ENCODE measurements at places on chromosomes 6 and 20.

DNA sequence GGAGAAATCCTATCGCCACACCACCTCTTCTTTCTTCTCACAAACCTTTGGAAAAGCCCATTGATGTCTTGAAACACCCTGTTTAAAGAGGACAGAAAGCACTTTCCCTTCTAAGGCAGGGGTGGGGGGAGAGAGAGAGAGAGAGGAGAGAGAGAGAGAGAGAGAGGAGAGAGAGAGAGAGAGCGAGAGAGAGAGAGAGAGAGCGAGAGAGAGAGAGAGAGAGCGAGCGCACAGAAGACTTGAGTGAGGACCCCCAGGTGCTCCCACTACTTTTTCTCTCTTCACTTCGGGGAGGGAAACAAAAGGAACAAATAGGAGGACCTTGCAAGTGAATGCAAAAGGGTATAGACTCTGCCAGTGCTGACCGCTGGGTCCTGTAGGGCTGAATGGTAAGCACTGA is 52.4 kb downstream of the TIAM2 start:
- no peak for DNase-seq

DNA sequence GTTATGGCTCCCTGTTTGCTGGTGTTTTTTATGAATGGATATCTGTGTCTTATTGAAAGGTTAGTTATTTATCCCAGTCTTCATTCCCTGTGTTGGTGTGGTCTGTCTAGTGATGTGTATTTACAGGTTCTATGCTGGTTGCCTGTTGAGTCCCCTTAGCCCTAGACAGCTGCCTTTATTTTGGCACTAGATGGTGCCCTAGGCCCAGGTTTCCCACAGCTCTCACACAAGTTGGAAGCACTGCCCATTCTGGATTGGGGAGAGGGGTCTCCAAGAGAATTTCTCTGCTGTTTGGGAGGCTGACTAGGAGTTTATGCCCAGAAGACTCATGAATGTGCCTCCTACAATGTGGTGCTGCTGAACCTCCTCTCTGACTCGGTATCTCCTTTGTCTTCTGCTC is 12.4 kb downstream of the GRM1 start:
- DNase-seq = no peak

GRCh38 chr20:9515214-9515585 is 810 bp downstream of the LAMP5 start:
- DNase-seq = no peak

DNA sequence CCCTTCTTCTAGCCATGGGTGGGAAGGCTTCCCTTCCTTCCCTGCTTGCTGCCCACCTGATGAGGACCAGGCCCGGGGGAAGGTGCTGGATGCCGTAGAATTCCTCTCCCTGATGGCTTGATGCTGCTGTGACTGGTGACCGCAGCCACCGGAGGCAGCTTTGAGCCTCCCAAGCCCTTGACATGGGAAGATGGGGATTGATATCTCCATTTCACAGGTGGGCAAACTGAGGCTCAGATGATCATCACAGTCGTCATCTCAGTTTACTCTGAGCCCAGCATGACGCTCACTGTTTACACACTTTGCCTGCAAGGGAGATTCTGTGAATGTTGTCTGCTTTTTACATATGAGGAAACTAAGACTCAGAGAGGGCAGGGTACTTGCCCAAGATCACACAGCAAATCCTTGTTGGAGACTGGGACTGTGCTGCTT is 43.9 kb downstream of the SRC start:
- no peak for DNase-seq

- no peak for DNase-seq
Observed at GRCh38 chr20:6671829-6672228, 95.7 kb upstream of the BMP2 start.

GRCh38 chr6:49826743-49827406 is 39.5 kb downstream of the CRISP1 start:
- no peak for DNase-seq

DNA sequence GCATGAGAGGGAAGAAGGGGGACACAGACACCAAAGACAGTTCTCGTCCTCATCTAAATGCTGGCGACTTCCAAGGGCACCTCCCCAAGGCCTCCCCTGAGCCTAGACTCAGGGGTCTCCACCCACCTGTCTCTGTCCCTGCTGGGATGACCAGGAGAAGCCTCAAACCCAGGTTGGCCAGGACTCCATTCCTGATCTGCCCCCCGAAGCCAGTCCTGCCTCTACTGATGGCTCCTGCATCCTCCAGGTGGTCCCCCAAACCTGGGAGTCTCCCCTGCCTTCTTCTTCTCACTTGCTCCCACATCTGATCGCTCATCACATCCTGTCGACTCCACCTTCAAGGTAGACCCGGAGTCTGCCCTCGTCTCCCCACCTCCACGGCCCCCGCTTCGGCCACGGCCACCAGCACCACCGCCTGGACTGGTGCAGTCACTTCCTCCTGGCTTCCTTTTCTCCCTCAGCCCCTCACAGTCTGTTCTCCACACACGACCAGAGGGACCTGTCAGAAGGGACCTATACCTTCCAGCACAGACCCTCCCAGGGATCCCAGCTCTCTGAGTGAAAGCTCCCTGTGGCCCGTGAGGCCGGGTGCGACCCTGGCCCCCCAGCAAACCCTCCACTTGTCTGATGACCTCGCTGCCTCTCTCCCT is 92.1 kb downstream of the CEBPB start:
- DNase-seq = no peak

GRCh38 chr6:56393615-56394612 is 146.5 kb upstream of the COL21A1 start:
- DNase-seq = no peak

DNA sequence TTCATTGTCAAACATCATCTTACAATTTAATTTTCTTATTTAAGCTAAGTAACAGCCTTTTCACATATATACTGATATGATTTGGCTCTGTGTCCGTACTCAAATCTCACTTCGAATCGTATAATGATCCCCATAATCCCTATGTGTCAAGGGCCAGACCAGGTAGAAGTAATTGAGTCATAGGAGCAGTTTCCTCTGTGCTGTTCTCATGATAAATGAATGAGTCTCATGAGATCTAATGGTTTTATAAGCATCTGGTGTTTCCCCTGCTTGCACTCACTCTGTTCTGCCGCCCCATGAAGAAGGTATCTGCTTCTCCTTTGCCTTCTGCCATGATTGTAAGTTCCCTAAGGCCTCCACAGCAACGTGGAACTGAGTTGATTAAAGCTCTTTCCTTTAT is 25.1 kb upstream of the CMTR1 start:
- no peak for DNase-seq

DNA sequence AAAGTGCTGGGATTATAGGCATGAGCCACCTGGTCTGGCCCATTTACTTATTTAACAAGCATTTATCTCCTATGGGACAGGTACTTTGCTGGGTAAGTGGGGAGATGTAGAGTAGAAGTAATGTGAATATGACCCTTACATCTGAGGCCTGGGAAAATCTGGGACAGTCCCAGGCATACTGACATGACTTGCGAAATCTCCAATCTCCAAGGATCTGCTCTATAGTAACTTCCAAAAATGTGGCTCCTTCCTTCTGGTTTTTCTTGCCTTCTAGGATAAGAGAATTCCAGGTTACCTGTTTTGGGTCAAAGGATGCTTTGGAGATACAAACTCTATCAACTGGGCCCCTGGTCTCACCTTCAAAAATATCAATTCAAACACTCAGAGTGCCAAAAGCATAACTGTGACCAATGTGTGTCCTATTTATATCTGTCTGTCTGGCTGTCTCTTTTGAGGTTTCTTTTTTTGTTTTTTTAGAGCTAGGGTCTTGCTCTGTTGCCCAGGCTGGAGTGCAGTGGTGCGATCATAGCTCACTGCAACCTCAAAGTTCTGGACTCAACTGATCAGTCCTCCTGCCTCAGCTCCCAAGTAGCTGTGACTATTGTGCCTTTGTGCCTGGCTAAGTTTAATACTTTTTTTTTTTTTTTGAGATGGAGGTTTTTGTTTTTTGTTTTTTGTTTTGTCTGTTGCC is 11.7 kb upstream of the JARID2 start:
- DNase-seq = no peak

- DNase-seq = no peak
Observed at GRCh38 chr20:23043376-23043775, 6.1 kb downstream of the THBD start.

DNA sequence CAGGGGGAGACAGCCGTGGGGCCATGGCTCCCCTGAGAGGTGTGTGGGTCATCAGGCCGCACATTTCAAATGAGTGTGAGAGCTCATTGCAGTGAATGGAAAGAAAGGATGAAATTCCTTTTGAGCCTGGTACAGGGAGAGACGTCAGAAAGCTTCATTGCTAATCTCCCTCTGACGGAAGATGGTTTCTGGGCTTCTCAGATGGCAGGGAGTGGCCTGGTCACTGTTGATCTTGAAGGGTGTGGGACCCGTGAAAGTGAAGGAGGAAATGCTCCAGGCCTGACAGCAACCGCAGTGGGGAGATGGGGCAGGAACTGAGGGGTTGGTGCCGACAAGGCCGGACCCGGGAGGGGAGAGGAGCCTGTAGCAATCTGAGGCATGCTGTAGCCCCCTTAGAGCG is 127.4 kb downstream of the MYLK4 start:
- no peak for DNase-seq

DNA sequence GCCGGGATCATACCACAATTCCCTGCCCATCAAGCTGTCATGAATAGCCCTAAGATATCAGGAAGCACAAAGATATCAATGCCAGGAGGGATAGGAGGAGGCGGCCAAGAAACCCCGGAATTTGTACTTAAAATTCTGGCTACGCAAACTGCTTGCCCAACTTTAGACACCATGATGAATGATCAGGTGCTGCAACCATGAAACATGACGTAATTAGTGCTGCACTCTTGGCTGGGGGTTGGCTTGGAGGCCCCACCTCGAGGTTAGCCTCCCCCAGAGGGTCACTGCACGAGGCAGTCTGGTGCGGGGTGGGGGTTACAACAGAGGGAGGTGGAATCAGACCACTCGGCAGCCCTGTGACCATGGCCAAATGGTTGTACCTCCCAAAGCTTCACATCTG is 8.9 kb downstream of the SIRPA start:
- DNase-seq = no peak

DNA sequence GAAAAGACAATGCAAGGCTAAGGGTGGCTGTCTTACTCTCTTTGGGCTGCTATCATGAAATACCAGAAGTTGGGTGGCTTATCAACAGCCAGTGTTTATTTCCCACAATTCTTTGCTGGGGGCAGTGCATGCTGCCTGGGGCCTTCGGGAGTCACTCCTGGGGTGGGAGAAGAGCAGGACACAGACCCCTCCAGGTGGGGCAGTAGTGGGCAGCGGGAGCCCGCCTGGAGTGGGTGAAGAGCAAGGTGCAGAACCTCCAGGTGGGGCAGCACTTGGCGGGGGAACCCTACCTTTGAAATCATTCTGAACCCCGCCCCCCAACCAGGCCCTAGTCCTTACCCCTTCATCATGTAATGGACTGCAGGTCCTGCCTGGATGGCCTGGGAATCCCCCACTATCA is 69.6 kb upstream of the THBS2 start:
- no peak for DNase-seq

- DNase-seq = no peak
Observed at GRCh38 chr6:144012534-144012933, 4.5 kb upstream of the PLAGL1 start.

GRCh38 chr20:48770700-48771442 is 56.9 kb downstream of the PREX1 start:
- DNase-seq = no peak

GRCh38 chr6:130420911-130421310 is 55.1 kb downstream of the TMEM200A start:
- no peak for DNase-seq

GRCh38 chr20:47490795-47491194 is 10.9 kb upstream of the NCOA3 start:
- no peak for DNase-seq
